Activated CD4-positive, CD25-positive, alpha-beta regulatory T cell (primary cell): ENCODE measurements at places on chromosomes 6 and 20.

DNA sequence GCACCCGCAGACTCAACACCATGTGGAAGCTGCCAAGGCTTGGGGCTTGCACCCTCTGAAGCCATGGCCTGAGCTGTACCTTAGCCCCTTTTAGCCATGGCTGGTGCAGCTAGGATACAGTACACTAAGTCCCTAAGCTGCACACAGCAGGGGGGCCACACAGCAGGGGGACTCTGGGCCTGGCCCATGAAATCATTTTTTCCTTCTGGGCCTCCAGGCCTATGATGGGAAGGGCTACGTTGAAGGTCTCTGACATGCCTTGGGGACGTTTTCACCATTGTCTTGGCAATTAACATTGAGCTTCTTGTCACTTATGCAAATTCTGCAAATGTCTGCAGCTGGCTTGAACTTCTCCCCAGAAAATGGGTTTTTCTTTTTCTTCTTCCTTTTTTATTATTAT lies 103.3 kb downstream of the SLC16A10 start:
- no peak for DNase-seq

- DNase-seq: no peak
Observed at GRCh38 chr20:57970116-57970515, 258.3 kb downstream of the ANKRD60 start.

GRCh38 chr6:110341663-110342596 lies 16.2 kb downstream of the METTL24 start:
- DNase-seq: no peak

DNA sequence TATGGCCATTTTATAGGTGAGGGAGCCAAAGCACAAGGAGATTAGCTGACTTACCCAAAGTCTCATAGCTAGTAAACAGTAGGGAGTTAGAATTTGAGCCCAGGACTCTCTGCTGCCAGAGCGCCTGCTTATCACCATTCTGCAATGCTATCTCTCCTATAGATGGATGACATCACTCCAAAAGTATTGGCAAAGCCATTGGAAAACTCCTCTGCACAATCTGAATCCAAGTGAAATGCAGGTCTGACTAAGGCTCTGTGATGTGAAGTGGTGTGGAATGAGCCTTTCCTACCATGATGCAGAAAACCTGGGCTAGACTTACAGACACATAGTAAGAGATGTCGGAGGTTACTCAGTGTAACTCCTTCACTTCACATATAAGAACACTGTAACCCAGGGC lies 106.3 kb downstream of the GRM1 start:
- DNase-seq: no peak

DNA sequence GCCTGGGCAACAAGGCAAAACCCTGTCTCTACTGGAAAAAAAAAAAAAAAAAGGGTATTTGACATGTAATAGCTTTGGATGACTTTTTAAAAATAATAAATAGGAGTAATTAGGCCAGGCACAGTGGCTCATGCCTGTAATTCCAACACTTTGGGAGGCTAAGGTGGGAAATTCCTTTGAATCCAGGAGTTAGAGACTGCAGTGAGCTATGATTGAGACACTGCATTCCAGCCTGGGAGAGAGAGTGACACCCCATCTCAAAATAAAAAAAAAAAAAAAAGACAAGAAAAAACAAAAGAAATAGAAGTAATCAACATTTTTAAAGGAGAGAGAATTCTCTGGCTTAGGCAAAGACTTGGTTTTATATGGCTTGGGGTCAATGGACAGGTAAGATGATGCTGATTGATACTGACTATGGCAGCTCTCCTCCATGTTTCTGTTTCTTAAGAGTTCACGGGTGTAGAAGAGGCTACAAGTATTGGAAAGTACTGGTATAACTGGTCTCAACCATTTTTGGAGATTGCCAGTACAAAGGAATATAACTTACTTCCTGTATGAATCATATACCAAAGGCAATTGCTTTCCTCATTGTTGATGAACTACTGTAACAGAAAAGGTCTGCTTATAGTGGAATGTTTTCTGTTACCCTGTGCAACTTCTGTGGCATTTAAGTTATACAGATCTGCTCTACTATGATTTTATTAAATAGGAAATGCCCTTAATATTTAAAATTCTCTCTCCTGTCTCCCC lies 10.1 kb downstream of the MAP3K5 start:
- DNase-seq: no peak

DNA sequence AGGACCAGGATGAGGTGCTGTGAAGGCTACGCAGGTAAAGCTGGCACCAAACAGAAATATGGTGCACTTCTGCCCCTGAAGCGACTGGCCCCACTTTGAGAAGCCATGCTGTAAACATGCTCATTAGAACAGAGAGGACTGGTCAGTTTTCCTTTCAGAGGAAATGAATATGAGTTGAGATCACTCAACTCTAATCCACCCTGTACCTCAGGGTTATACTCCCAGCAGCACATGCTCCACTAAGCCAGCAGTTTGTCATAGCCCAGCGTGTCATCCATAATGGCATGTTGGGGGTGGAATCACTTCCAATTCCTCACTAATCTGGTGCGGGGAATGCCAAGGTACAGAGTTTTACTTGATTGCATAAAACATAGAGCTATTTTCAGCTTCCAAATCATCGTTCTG lies 98.1 kb downstream of the HIVEP2 start:
- DNase-seq: no peak

- no peak for DNase-seq
Observed at GRCh38 chr6:28005975-28006374, 48.9 kb downstream of the OR2B6 start.

DNA sequence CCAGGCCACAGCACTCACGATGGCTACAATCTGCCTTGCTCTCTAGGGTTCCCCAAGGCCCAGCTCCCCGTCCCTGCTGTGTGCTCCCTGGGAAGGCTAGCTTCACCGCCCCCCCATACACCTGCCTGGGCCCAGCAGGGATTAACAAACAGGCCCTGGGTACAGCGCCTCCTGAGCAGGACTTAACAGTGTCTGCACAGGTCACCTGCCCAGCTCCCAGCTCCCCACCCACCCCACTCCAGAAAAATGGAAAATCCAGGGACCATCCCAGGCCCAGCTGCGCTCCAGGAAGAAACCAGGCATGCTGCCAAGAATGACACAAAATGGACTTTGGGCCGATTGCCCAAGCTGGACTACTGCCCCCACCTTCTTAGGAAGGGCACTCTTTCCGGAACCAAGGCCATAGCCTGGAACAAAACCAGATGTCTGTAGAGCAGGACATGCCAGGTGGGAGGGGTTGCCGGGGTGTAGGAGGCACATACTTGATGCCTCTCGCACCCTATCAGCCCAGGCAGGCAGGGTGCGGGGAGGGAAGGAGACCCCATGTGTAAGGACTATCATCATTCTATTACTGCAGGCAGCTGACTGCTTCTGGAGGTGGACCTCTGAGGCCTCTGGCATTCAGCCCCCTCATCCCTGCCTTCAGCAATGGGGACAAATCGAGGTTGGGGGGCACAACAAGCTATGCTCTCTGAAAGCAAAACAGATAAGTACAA lies 104.9 kb downstream of the SNX5 start:
- no peak for DNase-seq

DNA sequence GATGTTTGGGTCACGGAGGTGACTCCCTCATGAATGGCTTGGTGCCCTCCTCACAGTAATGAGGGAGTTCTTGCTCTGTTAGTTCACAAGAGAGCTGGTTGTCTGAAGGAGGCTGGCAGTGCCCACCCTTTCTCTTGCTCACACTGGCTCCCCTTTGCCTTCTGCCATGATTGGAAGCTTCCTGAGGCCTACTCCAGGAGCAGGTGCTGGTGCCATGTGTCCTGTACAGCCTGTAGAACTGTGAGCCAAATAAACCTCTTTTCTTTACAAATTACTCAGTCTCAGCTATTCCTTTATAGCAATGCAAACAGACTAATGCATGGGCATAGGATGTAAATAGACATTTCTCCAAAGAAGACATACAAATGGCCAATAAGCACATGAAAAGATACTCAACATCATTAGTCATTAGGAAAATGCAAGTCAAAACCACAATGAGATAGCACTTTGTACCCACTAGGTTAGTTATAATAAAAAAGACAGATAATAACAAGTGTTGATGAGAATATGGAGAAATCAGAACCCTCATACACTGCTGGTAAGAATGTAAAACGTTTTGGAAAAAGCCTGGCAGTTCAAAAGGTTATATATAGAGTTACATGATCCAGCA lies 17.7 kb downstream of the C20orf203 start:
- DNase-seq: no peak

DNA sequence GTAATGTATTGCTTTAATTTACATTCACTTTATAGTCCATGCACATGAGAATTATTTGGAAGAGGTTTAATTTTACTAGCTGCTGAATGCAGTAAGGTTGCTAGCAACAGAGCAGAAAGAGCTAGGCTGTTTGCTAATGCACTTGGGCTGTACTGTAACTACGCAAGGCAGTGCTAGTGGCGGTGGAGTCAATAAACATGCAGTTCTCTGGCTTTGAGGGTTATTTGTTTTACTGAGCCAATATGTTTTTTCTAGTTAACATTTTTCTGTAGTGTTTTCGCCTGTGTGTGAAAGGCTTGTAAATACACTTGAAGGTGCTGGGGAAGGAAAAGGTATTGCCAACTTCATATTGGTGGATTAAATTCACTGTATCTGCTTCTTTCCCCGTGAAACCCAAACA lies 112.8 kb downstream of the BTBD3 start:
- no peak for DNase-seq

- DNase-seq: no peak
Observed at GRCh38 chr20:36128463-36129159, 25.9 kb upstream of the EPB41L1 start.

GRCh38 chr6:570825-571224 lies 86.1 kb downstream of the HUS1B start:
- DNase-seq: no peak

GRCh38 chr6:12873691-12874090 lies 157.1 kb downstream of the PHACTR1 start:
- DNase-seq: no peak

DNA sequence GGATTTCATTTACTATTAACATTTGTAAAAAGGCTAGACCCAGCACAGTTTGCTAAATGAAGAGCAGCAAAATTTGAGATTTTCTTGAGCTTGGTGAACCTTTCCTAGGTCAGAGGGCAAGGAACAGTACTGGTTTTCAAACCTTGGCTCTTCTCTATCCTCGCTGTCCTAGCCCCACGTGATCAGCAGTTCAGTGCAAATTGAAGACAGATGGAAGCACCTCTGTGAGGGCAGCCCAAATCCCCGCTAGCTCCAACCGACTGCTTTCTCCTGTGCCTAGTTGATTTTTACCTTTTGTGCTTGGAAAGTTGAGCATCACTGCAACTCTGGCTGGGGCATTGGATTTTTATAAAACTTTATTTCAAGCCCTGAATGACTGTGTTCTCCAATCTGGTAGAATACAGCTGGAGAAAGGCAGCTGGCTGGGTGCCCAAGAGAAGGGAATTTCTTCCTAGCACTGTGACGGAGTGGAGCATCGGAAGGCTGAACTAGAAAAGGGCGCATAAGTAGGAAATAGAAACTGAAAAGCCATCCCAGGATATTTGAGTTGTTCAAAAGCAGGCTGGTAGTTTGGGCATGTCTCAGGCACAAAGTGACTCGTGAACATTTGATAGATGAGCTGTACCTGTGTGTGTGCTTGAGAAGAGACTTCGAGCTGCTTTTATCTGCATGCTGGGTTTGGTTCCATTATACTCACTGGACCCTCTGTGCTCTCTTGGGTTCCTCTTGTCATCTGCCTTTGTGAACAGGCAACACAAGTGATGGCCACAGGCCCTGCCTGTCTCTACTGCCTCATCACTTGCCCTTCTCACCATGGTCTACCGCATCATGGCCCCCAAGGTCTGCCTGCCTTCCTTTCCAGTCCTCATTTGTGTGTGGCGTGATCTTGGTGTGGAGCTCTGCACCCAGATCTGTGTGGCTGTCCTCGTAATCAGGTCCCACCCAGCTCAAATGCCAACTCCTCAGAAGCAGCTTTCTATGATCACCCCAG lies 2.3 kb downstream of the RNF114 start:
- no peak for DNase-seq
